ENCODE measurements at places on chromosomes 3 and 15.

GRCh38 chr3:128438488-128439072 is 28.1 kb downstream of the DNAJB8 start:
- no peak for DNase-seq

GRCh38 chr3:138684396-138684795 is 75.8 kb downstream of the FAIM start:
- no peak for DNase-seq

GRCh38 chr3:194346621-194347020 is 4.5 kb downstream of the CPN2 start:
- DNase-seq = no peak

GRCh38 chr3:156657862-156658731 is 16.3 kb upstream of the TIPARP start:
- DNase-seq = no peak

DNA sequence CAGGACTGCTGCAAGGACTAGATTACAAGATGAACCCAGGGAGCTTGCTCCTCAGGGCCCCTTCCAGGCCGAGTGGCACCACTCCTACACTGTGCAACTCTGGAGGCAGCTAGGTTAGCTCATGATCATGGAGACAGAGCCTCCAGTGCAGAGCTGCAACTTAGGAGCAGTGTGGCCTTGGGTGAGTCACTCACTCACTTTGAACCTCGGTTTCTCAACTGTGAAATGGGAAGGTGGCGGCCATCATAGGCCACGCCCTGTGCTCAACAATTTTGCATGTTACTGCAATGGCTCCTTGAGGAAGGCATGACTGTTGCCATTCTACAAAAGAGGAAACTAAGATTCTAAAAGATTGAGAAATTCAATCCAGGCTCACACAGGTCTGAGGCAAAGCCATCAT is 11.2 kb upstream of the CXCR6 start:
- no peak for DNase-seq

DNA sequence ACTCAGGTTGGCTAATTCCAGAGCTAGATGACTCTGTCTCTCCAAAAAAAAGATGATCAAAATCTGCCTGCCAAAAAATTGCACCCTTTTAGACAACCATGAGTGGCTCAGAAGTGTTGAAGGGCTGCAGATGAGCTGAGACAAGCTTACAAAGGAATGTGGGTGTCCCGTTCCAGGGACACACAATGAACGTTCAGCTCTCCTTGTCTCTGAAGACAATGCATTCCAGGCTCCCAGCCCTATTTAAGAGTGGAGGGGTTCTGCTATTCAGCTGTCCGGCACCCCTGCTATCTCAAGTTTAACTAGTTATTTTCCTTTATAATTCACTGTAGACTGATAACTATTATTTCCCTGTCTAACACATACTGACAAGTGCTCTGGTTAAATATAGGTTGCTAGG is 355.1 kb upstream of the WNT5A start:
- no peak for DNase-seq

DNA sequence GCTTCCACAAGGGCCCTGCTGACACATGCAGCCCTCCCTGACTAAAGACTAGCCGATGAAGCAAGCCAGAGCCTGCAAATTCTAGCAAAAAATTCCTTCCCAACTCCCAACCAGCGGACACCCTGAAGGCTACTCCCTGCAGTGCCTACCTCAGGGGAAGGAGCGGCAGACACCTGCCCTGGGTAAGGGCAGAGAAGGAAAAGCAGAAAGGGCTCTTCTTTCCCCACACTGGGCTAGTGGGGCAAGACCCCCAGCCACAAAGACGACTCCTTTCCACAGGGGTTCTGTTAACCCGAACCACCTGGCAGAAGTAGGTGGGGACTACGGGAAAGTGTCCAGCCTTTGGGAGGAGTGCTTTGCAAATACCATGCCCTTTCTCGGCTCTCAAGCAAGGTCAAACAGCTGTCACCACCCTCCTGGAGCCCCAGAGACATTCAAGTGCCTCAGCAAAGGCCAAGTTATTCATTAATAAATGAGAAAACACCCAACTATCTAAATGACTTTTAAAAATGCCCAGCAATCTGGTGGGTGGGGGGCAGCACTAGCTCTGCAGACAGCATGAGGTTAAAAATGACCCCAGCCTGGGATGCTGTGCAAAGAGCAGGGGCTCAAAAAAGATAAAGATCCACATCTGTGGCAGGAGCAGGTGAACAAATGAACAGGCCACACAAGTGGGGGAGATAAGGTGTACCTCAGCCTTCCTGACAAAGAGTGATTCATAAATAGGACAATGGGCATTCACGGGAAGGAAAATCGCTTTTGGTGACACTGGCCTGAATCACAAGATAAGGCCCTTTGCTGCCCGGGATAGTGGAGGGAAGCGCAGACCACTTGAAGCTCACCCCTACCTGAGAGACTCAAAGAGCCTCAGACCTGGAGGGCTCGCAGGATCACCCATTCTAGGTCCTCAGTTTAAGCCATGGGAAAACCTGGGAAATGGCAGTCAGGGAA is 33.0 kb downstream of the CCDC12 start:
- no peak for DNase-seq

DNA sequence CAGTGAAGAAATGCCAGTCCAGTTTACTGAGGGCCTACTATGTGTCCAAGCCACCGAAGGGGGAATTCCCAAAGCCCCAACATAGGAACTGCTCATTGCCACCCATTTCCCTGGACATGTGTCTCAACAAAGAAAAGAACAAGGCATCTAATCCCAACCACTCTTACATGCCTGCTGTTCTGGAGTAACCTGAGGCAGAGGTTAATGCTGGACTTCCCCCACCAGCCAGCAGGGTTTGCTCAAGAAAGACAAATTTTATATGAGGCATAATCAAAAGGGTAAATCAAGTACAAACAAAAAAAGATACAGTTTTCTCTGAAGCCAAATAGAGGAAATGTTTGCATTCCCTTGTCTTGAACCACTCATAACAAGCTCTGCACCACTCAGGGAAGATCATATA is 4.1 kb downstream of the ADCY5 start:
- DNase-seq = no peak

DNA sequence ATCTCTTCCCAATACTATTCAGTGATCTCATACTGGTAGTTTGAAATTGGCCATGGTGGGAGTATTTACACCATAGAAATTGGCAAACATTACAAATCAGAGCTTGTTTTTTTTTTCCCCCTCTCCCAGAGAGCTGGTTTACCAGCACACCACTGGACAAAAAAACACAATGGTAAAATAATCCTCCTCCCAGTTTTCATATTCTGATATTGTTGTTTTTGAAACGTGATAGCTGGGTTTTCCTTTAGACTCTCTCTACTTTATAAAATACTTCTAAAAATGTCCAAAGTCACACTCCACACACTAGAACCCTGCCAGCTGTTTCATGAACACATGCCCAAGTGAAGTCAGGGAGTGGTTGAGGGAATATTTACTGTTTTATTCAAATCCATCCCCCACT is 187.5 kb downstream of the DTWD1 start:
- no peak for DNase-seq
